ENCODE measurements at places on chromosomes 2 and 18.

- no peak for DNase-seq
Measured at GRCh38 chr2:27320958-27321543, 1.8 kb downstream of the MPV17 start.

DNA sequence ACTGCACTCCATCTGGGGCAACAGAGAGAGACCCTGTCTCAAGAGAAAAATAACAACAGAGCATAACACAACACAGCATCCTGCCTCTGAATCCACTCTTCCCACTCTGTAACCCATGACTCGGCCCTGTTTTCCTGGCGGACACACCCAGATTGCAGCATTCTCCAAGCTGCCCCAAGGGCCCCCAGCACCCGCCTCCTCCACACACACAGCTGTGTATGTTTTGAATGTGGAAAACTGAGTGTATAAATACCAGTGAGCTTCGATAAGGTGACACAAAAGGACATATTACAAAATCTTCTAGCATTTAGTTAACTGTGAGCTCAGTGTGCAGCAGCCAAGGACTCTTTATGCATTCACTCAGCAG, 13.0 kb downstream of the IMPA2 start:
- no peak for DNase-seq

DNA sequence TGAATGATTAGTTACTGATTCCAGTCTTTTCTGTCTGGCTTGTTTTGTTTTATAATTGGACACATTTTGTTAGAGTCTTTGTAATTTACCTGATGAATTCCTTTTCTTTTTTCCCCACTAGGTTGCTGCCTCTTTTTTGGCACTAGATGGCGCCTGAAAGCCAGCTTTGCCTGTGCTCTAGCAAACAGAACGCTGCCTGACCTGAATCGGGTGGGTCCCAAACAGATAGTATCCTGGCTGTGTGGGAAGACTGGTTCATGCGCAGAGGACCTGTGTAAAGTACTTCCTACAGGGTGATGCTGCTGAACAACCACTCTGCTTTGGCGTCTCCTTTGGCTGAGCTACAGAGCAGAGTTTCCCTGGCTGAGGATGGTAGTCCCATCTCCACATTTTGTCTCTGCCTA, 288.2 kb downstream of the IKZF2 start:
- DNase-seq: peak; percentile 61

- no peak for DNase-seq
Measured at GRCh38 chr2:229073935-229074334, 197.2 kb downstream of the PID1 start.

DNA sequence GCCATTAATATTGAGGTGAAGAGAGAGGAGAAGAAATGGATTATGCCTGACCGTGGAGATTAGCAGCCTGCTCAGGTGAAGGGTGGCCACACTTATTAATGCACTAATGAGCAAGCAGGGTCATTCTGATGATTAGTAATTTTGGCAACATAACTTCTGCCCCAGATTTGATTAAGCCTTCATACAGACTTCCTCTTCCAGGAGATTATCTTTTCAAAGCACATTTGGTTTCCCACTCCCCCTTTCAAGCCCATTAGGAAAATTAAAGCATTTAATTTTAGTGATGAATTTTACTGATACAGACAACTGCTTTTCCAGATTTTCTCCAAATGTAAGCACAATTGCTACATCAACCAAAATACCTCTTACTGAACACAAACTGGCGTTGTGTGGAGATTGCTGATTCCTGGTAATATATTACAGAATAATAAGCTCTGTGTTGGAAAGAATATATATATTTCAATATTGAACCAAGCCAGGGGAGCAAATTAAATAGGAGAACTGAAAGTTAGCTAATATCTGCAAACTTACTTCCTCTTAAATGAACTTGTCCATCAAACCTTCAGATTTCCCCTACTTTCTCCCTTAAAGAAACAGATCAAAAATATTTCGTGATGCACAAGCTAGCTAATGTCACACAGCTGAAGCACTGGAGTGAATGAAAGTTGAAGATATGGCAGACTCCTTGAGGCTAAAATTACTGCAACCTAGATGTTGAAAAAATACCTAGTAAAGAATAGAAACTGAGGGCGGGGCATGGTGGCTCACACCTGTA, 140.8 kb downstream of the FAM210A start:
- DNase-seq: no peak

DNA sequence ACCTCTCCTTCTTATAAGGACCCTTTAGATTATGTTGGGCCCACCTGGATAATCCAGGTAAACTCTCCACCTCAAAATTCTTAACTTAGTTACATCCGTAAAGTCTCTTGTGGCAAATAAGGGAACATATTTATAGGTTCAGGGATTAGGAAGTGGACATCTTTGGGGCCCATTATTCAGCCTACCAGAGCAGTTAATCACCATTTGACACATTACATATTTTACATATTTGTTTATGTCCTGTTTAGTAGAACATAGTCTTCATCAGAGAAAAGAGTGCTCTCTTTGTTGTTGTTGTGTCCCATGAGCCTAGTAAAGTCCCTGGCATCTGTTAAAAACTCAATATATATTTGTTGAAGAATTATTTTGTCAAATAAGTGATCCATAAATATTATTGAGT, 134.0 kb upstream of the SPATS2L start:
- no peak for DNase-seq

DNA sequence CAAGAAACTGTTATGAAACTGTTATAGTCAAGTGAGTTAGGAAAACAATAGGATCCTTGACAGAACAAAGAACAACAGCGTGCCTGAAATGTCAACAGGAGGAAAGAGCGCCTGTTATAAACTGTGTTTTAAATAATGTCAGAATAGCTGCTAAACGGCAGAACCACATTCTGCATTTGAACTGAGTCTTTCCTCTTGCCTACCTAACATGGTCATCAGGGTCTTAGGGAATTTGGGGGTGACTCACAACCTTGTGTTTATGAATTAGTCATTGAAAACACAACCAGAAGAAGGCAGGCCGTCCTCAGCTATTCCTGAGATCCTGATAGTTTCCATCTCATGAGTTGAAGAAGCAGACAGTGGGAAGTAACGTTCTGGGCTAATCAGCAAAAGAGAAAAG, 222.0 kb upstream of the FN1 start:
- no peak for DNase-seq

- DNase-seq: peak; percentile 52
Measured at GRCh38 chr2:181275643-181276070, 181.5 kb upstream of the ITGA4 start.

- DNase-seq: no peak
Measured at GRCh38 chr2:5777131-5777535, 84.9 kb downstream of the SOX11 start.

DNA sequence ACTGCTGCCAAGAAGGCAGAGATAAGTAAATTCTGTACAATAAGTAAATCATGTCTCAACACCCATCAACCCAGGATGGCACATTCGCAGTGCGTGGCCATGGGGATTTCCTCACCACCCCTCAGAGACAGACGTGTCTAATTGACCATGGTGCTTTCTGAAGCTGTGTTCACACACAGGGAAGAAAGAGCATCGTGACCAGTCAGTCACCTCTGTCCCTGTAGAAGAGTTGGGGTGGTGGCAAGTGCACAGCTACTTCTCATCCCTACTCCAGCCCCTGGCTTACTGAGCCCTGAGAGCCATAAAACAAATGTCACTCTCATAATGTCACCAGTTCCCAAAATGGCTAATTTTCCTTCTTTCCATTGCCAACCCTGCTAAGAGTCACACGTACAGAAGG, 31.3 kb upstream of the MLPH start:
- no peak for DNase-seq

DNA sequence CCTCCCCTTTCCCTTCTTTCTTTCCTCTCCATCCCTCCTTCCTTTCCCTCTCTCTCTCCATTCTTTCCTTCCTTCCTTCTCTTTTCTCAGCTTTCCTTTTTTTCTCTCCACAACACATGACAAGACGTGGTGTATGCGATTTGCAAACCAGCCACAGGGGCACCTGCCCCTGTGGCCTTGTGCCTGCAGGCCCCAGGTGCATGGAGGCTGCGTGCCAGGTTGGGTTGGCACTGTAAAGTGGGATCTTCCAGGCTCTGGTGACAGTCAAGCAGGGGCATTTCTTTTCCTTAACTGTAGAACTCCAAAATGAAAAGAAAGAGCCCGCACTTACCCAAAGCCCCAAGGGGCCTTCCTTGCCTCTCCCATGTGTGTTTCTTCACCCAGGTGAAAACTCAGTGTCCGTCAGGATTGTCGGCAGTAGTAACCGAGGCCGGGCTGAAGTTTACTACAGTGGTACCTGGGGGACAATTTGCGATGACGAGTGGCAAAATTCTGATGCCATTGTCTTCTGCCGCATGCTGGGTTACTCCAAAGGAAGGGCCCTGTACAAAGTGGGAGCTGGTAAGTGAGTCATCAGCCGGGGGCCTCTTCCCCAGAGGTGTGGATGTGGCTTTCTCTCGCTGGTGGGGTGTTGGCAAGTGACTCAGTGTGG, 50.9 kb downstream of the MARCO start:
- DNase-seq: peak; percentile 56

DNA sequence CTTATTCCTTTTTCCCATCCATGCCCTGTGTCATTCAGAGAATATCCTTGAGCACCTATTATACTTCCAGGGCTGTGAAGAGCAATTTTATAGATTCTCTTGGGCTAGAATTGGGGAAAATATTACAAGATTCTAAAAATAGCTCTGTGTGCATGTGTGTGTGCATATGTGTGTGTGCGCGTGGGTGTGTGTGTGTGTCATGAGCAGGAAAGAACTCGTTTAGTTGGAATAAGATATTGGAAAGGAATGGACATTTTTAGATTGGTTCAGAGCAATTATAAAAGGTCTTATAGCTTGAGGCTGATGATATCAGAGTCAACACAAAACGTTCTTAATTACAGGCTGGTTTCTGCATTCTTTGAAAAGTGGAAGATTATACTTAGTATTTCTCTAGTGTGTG, 212.1 kb upstream of the COPS8 start:
- no peak for DNase-seq

DNA sequence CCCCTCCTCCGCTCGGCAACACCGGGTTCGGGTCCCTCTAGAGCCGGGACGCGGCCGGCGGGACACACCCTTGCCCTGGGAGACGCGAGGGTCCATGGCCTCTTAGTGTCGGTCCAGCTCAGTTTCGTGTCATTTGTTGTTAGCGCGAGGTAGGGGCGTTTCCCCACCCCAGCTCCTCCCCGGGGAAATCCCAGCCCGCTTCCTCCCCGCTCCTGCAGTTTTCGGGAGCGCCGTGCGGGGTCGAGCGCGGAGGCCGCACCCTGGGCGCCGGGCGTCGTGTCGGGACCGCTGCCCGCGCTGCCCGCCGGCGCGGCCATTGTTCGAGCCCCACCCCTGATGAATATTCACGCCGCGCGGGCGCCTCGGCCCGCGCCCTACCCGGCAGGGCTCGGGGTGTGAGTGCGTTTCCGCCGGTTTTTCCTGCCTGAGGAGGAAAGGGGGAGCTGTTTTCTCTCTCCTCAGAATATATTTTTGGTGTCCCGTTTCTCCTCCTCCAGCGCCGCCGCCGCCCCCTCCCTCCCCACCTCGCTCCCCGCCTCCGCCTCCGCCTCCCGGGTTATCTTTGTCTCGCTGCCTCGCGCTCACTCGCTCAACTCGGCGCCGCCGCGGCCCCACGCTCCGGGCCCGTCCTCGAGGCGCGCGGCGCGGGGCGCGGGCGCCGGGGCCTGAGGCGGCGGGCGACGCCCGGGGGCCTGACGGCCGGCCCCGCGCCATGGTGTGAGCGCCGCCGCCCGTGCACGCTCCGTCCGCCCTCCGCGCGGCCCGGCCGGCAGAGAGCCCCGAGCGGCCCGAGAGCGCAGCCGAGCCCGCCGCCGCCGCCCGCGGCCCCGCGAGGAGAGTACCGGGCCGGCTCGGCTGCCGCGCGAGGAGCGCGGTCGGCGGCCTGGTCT, at the start of gene MAP4K4:
Gene MAP4K4 (plus strand): TSS at position 584 of the 890 bp plus-strand sequence. CDS start 374 bp downstream, outside the sequence.
- peak; percentile 75 for DNase-seq

DNA sequence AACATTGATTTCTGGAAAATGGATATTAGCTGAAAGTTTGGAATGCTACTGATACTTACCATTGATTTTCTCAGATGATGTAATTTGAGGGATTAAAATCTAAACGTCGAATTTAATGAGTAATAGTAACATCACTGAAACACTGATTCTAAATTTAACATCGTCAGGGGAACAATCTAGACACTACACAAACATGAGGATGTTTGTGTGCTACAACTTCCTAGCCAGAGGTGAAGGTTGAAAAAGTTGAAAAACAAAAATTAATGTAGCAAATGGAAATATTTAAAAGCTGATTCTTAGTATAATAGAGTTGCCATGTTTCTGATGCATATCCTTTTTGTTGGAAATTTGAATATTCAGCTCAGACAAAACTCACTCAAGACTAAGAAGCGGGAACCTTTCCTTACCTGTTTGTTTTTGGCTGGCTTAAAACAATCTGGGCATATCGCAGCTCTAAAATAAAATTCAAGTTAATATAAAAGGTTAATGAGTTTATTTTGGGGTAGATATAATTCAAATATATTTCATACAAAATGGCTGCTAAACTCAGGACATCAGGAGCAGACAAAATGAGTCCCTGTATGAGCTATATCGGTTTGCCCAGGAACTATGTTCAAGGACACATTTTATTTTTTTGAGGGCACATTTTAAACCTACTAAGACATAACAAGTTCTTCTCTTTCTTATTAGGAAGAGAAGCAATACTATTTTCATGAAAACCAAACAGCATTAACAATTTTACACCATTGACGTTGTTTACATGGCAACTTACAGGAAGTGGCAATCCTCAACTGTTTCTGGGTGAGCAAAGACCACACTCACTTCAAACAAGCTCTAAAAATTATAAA, 52.6 kb upstream of the PEX13 start:
- no peak for DNase-seq

- DNase-seq: no peak
Measured at GRCh38 chr2:221895366-221896121, 323.4 kb upstream of the EPHA4 start.

DNA sequence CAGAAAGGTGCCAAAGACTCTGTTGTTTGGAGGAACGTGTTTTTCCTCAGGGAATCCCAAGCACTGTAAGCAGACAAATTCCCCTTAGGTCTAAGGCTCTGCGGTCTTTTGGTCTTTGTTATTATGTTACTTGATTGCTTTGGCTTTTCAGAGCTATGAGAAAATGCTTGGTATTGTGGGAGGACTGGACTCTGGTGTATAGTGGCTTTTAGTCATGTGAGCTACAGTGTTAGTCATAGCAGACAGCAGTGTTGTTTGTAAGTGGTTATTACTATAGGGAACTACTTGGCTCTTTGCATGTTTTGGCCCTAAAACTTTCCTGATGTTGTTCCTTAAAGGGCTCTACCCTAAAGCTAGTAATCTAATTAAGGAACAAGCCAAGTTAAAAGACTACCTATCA, 956.2 kb upstream of the LRATD1 start:
- no peak for DNase-seq

DNA sequence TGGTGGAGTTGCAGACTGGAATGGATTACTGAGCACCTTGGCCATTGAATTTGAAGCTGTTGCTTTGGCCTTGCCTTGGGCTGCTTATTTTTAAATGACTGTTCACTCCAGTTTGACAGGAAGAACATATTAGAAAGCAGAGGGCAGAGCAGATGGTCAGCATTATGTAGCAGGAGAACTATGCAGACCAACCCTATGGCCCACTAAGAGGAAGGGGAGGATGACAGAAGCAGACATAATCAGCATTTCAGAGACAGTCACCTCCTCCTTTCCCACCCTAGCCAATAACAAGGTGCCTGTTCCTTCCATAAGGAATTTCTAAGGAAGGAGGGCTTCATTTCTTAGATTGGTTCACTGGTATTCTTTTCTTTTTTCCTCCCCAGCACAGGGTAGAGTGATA, 2.4 kb downstream of the CHRNA1 start:
- DNase-seq: no peak

All from activated CD8-positive, alpha-beta T cell treated with anti-CD3 and anti-CD28 coated beads for 36 hours (primary cell).